RPMI7951 (cell line): ENCODE measurements at places on chromosomes 5 and 9.

GRCh38 chr5:108562205-108562454 lies 180.2 kb upstream of the FBXL17 start:
- DNase-seq = no peak

- DNase-seq = no peak
Observed at GRCh38 chr9:76018235-76018634, 127.8 kb downstream of the PCSK5 start.

DNA sequence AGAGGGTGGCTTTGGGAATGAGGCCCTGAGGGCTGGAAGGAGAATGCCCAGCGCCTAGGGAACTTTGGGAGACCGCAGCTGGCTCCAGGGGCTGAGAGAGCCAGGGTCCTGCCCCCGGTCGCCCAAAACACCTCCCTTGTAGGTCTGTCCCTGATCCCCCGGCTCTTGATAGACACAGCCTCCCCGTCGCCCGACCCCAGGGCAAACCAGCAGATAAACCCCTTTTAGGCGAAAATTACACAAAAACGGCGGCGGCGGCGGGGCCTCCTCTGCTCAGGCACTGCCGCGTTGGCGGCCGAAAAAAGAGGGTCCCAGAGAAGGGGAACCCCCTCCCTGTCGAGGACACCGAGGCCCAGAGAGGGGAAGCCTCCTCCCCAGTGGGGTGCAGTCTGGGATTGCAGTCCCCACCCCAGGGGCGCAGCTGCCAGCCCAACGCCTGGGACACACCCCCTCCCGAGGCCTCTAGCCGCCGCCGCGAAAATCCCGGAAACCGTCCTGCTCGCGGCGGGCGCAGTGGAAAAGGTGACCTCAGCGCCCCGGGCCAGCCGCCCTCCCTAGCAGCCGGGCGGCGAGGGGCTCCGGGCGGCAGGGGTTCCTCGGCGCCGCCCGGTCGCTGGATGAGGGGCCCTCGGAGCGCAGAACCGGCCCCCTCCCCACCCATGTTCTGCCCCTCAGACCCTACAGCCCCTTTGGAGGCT lies 3.1 kb upstream of the BARX1 start:
- no peak for DNase-seq

DNA sequence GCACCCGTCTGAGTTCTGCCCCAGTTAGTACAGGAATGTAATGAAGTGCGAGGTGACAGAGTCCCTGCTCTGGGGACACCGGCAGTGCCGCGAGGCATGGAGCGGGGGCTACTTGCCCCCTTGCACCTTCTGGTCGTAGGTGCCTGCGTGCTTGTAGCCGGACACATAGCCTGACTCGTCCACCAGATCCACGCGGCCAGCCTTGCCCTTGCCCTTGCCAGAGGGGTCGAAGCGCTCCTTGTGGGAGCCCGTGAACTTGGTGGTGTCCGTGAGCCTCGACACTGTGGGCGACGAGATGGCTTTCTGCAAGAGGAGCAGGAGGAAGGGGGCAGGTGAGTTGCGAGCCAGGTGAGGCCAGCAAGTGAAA lies 28.2 kb downstream of the TPPP start:
- no peak for DNase-seq

GRCh38 chr5:14022971-14023370 lies 78.5 kb upstream of the DNAH5 start:
- DNase-seq = no peak

- DNase-seq = no peak
Observed at GRCh38 chr5:90824436-90824835, 265.8 kb downstream of the ADGRV1 start.

- peak; percentile 63 for DNase-seq
Observed at GRCh38 chr5:14685757-14686156, 21.2 kb downstream of the OTULIN start.
